ENCODE measurements at places on chromosomes 5 and 9.

DNA sequence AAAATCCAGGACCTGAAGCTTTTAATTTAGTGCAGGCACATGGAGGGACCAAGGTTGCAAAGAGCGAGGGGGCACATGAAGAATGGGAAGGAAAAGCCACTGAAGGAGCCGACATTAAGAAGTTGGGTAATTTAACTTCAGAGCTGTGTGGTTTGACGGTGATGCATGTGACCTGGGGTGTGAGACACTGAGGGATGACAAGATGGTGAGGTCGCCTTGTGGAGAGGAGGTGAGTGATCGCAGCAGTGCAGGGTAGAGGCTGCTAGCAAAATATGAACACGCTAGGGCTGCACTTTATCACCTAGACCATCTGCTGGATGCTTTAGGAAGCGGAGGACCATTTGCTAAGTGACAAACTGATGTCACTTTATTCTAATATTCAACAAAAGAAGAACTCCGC lies 339.0 kb upstream of the KIF2A start:
- no peak for DNase-seq

DNA sequence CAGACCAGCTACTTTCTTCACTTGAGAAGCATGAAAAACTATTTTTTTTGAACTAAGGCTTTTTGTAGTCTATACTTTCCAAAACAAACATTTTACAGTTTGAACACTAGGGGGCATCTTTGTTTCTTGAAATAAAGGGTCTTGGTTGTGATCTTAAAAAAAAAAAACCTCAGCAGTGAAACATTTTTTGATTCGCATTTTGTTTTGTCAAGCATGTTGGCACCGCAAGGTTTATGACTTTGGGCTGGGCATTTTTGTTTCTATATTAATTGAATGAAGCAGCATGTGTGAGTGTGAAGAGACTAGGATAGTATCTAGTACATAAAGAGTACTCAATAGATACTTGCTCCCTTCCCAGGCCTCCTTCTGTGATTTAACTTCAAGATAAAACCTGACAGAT lies 31.6 kb upstream of the ACOT12 start:
- peak; percentile 61 for DNase-seq

- peak; percentile 78 for DNase-seq
Observed at GRCh38 chr9:35882263-35882848, 12.2 kb upstream of the OR13J1 start.

DNA sequence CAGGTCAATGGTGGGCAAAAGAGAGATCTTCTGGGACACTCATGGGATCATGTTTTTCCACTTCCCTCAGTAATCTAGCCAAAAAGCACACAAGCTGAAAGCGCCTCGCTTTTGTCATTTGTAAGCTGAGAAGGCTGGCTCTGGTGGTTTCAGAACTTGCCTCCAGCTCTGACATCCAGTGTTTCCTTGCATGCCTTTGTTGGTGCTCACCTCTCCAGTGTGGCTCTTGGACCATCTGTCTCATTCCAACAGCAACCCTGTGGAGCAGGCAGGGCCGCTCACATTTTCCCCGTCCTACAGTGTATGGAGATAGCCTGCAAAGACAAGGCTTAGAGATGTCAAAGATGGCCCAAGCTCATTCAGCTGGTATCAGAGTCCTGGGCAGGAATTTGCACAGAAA lies 160.8 kb upstream of the KLF4 start:
- DNase-seq: peak; percentile 56

- DNase-seq: no peak
Observed at GRCh38 chr5:72937517-72938061, 18.3 kb upstream of the FCHO2 start.

GRCh38 chr9:109705515-109705914 lies 74.5 kb upstream of the PALM2AKAP2 start:
- DNase-seq: peak; percentile 72

DNA sequence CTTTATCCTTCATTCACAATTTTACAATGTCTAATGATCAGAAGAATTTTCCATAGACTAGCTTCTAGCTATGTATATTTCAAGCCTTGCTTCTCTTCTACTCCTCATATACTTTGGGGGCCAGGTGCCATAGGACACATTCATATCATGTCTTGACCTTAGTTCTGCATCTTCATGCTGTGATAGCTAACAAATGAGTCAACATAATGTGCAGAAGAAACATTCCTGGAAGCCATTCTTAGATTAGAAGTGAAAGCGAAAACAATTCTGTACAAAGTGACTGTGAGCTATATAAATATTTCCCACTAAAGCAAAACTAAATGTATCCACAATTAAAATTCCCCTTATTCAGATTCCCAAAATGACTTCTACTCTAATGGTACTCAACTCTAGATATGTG lies 320.2 kb upstream of the NREP start:
- peak; percentile 10 for DNase-seq

DNA sequence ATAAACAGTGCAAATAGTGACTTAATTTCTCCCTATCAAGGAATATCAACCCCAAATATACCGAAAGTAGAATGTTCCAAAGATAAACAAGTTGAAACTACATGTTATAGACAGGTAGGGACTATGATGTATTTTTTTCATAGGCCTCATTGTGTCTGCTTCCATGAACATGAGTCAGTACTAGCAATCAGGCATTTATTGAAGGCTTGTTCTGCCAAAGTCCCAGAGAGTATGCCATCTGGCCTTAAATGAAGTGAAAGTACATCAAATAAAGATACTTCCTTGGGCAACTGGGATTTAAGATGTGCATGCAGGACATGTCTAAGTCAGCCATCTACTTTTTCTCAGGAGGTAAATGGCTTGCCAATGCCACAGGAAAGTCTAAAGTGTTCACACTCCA lies 6.5 kb downstream of the GHR start:
- peak; percentile 15 for DNase-seq

GRCh38 chr5:94751460-94751859 lies 133.0 kb downstream of the SLF1 start:
- no peak for DNase-seq

DNA sequence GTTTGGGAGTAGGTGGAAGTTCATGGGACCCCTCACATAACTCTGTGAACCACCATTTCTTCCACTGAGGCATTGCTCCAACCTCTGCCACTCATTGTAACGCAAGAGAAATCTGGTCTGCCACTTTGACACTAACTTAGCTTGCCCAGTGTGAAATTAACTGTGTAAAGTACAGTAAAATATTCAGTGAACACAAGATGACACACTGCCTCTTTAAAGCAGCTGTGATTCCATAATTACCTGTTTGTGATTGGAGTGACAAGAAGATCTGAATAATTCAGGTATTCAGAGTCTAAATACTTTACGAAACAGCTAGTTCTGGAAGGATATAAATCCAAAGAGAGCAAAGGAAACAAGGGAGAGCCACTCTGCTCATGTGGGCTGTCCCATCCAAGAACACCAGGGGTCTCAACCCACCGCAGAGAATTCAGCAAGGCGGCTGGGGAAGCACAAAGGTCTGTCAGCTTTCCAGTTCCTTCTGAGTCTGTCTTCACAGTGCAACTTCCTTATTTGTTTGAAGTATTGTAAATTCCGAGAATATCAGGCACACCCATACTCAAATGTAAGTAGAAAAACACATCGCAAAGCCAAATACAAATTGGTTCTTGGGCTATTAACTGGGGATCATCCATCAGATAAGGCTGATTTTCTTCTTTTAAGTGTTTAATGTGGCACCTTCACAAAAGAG lies 86.9 kb downstream of the GNAQ start:
- DNase-seq: no peak

DNA sequence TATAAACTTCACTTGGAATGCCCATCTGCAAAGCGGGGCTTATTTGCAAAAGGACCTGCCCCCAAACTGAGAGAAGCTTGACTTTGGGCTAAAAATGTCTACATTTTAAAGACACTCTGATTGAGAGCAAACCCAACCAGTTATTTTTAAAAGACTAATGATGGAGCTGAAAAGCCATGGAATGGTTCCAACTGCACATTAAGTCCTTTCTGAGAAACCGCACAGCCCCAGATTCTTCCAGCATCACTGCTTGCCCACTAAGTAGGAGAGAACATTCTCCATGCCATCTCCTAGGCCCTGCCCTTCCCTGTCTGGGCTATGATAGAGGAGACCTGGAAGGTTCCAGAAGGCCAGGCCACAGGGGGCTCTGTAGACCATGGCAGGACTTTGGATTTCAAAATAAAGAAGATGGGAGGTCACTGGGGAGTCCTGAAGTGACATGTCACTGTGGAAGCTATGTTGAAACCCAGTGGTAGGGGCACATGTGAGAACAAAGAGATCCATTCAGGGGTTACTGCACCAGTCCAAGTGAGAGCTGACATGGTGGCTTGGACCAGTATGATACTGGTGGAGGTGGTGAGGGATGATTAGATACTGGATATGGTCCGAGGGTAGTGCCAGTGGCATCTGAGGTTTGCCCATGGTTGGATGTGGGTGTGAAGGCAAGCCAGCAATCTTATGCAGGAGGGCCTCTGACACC lies 179.2 kb downstream of the DAB2IP start:
- no peak for DNase-seq

DNA sequence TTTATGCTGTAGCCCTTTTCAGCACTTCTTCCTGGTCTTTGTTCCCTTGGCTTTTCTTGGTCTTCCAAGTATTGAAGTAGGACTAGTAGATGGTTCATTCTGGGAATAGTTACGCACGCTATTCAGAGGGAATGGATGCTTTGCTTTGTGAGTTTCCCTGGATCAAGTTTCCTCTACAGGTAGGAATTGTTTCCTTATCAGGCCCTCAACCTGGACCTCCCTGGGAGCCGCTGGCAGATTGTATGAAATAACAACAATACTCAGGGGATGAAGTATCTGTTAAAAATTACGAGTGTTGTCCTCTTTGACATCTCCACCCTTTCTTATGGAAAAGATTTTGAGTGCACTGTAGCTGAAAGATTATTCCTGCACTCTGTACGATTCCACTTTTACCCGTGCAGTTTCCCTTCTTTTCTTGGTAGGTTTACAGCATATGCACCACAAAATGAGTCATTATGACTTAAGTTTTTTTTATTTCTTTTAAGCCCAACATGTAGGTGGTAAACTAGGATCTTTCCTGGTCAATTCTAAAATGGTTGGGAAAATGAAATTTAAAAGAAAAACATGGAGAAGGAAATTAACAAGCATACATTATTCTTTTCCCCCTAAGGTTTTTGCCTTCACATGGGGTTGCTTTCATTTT lies 57.9 kb downstream of the ARHGAP26 start:
- peak; percentile 59 for DNase-seq

DNA sequence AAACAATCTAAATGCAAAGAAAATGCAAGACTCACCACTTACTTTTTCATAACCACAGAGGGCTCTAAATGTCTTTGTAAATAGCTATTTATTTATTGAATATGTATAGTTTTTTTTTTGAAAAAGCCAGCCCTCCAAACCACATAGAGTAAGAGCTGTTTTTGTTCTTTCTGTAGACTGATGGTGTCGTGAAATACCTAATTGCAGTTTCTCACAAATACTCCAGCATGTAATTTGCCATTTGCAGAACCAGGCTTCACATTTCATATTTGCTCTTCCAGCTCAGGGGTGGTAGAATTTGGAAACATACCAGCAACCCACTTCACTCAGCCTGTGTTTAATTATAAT lies 159.8 kb downstream of the TMC1 start:
- DNase-seq: no peak

DNA sequence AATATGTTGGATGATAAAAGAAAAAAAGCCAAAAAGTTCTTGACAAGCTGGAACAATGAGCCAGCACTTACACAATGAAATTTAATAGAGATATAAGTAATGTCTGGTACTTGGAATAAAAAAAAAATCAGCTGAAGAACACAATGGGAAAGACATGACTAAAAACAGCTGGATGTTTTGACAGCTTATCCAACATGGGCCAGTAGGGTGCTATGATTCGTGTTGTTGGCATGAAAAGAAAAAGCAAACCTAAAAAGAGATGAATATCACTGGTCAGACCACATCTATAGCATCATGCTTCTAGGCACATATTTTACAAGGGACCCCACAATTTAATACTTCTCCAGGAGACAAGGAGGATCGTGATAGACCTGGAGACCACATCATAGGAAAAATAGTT lies 175.3 kb downstream of the ARL15 start:
- peak; percentile 47 for DNase-seq

DNA sequence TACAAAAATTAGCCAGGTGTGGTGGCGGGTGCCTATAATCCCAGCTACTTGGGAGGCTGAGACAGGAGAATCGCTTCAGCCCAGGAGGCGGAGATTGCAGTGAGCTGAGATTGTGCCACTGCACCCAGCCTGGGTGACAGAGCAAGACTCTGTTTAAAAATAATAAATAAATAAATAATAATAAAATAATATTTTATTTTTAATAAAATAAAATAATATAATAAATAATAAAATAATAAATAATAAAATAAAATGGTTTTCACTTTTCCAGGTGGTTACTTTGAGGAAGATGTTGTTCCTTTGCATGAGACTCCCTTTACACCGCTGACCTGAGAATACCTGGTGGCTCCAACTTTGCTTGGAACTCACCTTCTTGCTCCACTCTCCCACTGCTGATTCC lies 82.8 kb downstream of the RCL1 start:
- DNase-seq: no peak

DNA sequence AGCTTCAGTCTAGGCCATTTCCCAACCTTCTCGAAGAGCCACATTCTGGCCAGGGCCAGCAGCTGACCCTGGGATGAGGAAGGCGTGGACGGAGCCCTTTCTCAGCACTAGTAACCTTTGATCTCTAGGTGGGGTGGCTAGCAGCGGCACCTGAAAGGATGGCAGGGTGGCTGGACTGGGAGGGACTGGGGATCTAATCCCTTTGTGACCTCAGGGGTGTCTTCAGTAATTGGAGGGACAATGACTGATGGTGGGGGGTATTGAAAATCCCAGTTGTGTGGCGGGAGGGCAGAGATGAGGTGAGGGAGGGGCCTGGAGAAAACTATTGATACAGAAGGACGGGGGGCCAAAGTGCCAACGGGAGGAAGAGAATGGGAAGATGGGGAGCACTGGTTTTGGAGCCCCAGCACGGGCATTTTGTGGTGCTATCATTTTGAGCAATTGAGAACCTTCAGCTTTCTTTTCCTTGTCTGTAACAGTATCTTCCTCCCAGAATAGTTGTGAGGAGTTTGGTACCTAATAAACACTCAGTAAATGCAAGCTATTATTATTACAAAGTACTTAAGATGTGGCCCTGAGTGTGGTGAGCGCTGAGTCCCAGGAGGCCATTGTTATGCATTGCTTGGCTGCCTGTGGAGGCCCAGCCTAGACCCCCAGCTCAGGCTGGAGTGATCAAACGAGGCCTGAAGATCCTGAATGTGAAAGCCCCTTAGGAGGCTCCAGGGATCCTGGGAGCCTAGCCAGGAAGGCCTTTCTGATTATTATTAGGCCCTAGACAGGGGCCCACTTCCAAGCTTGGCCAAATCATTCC lies 37.3 kb upstream of the UBE2D2 start:
- no peak for DNase-seq

- peak; percentile 6 for DNase-seq
Observed at GRCh38 chr5:32840606-32841005, 129.5 kb downstream of the NPR3 start.

Measured in fibroblast of mammary gland (primary cell).